T1000 (cell line): ENCODE measurements at places on chromosomes 1 and 21.

- DNase-seq: no peak
Measured at GRCh38 chr1:222787729-222788128, 27.1 kb upstream of the DISP1 start.

DNA sequence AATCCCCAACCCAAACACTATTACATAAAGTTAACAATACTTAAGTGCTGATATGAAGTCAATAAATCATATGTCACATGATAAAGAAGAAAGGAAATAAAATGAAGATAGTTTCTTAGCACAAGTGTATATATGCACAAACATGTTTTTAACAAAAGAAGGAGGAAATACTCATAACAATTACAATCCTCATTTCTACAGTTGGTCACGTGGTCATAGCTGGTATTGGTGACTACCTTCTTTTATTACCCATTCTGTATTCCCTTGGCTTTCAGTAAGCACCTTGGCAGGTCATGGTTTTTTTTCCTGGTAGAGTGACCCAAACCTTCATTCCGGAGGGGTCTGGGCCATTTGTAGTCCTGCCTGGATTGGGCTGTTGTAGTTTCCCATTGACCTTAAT, 137.1 kb upstream of the KCND3 start:
- no peak for DNase-seq

- no peak for DNase-seq
Measured at GRCh38 chr1:180953291-180954004, 40.8 kb downstream of the KIAA1614 start.

GRCh38 chr1:117231748-117232373, 21.1 kb upstream of the VTCN1 start:
- DNase-seq: no peak

GRCh38 chr1:11691302-11691914, at the start of gene DRAXIN:
Gene DRAXIN (plus strand): TSS chr1:11691710. CDS start chr1:11706259, 14,549 bp downstream.
- no peak for DNase-seq

DNA sequence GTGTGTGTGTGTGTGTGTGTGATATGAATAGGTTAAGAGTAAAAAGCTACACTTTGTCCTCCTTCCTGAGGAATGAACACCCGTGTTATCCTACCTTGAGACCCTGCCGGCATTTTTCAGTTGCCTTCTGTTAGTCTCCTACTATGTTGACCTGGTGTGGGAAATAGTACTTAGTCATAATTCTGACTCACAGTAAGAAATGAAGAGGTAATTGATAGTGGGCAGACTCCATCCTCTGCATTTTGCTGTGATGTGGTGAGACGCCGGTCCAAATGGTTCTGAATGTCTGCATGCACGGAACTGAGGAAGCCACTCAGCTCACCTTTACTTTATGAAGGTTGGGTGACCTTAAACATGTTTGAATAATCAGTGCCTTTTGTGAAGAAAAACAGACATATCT, 12.6 kb downstream of the CD101 start:
- DNase-seq: peak; percentile 3

DNA sequence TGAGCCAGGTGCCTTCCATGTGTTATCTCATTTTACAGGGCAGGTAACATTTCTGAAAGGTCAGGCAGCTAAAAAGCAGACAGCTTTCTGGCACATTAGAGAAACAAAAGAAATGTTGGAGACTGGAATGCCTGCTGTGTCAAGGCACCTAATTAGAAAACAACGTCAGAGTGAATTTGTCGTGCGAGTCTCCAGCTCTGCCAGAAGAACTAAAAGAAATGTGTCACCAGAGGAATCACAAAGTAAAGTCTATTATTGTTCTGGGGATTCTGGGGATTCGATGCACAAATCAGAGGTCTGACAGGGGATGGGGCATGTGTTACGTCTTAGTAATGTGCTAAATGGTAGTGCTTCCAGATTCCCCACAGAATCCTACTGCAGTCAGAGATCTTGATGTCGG, 89.3 kb downstream of the EDEM3 start:
- DNase-seq: no peak

DNA sequence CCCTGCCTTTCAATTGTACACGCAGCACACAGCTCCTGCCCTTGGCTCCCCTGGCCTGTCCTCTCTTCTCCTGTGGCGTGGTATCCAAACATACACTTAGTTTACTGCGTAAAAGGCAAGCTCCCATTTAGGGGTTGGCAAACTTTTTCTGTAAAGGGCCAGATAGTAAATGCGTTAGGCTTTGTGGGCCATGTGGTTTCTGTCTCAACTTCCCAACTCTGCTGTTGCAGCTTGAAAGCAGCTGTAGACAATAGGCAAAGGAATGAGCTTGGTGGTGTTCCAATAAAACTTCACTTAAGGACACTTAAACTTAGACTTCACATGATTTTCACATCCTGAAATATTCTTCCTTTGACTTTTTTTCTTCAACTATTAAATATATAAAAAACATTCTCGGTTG, 63.3 kb downstream of the RHOU start:
- no peak for DNase-seq

DNA sequence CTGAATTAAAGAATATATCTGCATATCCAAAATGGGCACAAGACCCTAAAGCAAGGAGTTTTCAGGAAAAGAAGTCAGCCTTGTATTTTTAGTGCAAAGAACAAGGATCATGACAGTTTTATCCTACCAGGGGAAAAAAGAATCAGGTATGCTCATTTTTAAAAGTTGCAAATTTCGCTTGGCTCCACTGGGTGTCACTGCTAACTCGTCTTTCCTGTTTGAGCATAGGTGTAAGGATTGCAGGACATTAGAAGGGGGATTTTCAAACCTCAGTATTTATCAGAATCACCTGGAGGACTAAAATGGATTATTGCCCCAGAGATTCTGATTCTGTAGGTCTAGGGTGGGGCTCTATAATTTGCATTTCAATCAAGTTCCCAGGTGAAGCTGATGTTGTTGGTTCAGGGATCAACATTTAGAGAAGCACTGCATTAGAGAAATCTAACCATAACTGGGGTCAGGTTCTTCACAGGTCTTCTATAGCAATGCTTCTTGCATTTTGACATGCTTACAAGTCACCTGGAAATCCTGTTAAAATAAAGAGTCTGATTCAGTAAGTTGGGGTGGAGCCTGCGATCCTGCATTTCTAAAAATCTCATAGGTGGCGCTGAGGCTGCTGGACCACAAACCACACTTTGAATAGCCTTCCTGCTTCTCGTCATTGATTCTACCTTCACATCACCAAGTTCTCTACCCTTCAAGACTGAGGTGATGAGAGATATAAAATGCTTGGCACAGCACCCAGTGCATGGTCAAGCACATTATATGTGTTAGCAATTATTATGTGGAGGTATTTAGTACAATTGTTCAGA, 39.6 kb downstream of the NUF2 start:
- DNase-seq: no peak

GRCh38 chr1:239765163-239765562, 326.5 kb upstream of the FMN2 start:
- DNase-seq: no peak

DNA sequence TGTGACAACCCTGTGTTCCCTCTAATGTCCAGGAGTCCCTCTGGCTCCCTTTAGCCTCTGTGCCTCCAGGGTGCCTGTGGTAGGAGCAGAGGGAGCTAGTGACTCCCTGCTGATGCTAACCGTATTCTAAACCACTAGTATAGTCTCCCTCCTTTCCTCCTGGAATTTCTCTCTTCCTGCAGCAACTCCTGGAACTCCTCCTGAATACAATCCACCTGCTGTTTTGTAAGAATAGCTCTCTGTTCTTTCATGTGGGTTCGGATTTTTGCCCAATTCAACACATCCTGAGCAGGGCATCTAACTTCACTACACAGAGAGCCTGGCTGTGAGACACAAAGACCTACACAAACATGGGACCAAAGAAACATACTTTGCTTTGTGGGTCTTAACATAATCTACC, 107.9 kb downstream of the RUNX1 start:
- DNase-seq: no peak

DNA sequence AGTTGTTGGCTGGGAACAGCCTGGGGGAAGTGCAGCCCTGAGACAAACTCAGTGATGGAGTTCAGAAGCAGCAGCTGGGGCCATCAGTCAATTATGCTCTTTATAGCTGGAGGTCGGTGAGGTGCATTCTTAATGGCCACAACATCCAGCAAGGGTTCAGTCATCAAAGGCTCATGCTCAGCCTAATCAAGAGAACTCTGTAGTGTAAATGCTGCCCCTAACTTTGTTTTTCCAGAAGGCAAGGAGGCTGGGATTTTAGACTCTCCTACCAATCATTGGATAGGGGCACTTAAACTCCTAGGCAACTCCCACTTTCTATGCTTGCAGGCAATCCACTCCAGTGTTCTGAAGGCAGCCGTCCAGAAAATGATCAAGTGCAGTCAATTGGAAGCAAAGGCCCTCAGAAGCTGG, 15.0 kb upstream of the RGS4 start:
- DNase-seq: no peak

DNA sequence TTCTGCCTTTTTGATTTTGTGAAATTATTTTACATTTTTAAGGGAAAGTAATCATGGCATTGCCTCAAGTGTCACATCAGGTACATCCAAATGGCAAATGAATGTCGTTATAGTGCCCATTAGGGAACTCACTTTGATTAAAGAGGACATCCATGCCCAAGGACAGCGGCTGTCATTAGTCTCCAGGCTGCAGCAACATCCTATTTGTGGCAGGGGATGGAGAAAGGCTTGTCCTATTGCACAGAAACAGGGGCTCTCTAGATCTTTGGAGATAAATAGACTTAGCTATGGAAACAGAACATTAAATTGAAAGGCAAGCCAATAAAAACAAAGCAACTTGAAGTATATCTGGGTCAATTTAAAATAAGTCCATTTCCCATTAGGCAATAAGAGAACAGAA, 439.3 kb downstream of the NEGR1 start:
- DNase-seq: no peak

DNA sequence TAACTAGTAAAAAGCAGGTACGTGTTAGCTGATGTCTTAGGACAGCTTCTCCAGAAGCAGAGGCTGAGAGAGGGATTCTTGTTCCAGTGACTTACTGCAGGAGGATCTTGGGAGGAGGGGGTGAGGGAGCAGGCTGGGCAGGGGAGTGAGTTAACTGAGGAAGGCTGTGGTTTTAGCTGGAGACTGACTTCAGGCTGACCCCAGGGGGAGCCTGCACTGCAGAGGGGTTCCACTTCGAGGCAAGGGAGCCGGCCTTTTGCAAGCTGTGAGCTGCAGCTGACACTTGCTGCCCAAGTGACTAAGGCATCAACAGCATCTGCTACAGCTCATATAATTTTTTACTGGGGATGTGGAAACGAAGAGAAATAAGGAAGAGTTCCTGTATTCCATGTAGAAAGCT, 50.4 kb upstream of the SOD1 start:
- DNase-seq: no peak

GRCh38 chr1:26293911-26294463, 12.4 kb downstream of the UBXN11 start:
- no peak for DNase-seq

- no peak for DNase-seq
Measured at GRCh38 chr1:182783068-182783467, 6.5 kb upstream of the NPL start.

DNA sequence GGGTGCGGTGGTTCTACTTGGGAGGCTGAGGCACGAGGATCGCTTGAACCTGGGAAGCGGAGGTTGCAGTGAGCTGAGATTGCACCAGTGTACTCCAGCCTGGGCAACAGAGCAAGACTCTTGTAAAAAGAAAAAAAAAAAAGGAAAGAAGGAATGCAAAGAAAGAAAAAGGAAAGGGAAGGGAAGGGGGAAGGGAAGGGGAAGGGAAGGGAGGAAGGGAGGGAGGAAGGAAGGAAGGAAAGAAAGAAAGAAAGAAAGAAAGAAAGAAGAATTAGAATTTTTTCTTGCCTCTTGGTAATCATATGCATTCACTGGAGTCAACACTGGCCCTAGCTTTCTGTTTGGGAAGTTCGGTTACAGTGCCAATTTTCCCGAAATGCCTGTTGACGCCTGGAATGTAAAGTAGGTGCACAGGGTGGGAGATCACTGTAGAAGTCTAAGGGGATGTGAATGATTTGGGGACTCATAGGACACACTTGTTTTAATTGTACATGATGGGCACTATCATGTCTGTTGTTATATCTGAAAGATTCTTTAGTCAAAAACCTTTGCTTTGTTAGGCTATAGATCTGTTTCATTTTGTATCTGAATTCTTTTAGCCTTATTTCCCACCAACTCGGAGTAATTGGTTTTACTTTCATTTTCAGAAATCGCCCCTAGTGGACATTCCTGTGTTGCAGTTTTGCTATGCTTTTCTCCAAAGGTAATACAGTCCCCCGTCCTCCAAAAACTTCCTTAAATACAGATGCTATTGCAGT, 59.8 kb upstream of the MORC3 start:
- no peak for DNase-seq

DNA sequence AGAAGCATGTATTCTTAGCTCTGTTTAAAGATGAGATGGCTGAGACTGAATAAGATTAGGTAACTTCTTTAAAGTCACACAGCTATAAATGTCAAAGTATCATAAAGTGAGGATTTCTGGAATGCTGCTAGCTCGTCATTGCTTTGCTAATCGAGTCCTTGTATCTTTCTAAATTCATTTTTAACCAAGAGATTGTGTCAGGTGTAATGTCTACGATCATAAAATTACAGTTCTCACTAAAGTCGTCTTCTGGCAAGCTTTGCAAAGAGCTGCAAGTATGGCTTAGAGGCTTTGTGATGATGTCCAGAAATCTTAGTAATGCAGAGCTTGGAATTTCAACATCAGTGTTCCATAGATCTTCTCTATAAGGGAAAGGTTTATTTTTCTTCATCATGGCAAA, 569.8 kb downstream of the LMO4 start:
- no peak for DNase-seq

DNA sequence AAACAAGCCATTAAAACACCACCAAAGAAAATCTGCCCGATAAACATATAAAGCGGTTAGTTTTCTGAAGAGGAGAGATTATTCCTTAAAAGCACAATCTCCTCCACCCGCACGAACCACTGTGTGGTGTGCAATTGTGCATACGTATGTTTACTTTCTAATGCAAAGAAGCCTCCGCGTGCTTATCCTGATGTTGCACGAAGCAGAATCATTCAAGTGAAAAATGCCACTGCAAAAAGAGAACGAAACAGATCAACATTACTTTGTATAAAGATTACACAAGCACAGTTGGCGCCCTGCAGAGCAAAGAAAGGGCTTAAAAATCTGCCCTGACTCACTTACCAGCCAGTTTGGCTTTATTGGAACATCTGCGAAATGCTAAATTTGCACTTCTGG, 166.8 kb downstream of the ZNF281 start:
- DNase-seq: no peak

GRCh38 chr1:63917571-63918417, 144.0 kb downstream of the ROR1 start:
- DNase-seq: no peak

DNA sequence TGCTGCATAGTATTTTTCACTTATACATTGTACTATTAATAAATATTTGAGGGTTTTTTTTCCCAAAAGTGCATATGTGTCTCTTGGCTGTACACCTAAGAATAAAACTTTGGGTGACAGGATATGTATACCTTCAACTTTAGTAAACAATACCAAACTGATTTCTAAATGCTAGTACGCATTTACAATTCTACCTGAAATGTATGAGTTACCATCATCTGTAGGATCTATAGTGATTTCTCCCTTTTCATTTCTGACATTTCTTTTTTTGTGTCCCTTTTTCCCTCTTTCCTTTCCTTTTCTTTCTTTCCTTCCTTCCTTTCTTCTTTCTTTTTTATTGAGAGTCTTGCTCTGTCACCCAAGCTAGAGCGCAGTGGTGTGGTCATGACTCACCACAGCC, 16.7 kb upstream of the BMP8B start:
- no peak for DNase-seq
